ENCODE measurements at places on chromosomes 11 and 22. TPM values are rescaled to one million over a fixed set of nuclear protein-coding genes. Genes with fewer than 3 reads are reported as not detected.

The ZP1 gene
- not detected for total RNA-seq

The SULT4A1 gene
- total RNA-seq = 79.5 TPM

The RFPL1 gene
- not detected for total RNA-seq

The EFCAB6 gene
- 0.96 TPM for total RNA-seq

The LIPT2 gene
- 2.5 TPM for total RNA-seq

The TP53AIP1 gene
- total RNA-seq = 0.34 TPM

The OR51E2 gene
- not detected for total RNA-seq

The CCDC188 gene
- total RNA-seq = 0.54 TPM

The KRTAP5-11 gene
- total RNA-seq = not detected

The NOX4 gene
- total RNA-seq = 1.9 TPM

The MMP7 gene
- not detected for total RNA-seq

The VSIG10L2 gene
- not detected for total RNA-seq

The MAPK11 gene
- 131 TPM for total RNA-seq

The MPPED2 gene
- total RNA-seq = 11.0 TPM

The DTX4 gene
- total RNA-seq = 4.1 TPM

The NUDT8 gene
- total RNA-seq = 5.8 TPM

The CDC42BPG gene
- 2.3 TPM for total RNA-seq

The SERHL2 gene
- 4.4 TPM for total RNA-seq

The HSPB2 gene
- 1.4 TPM for total RNA-seq

The HBB gene
- not detected for total RNA-seq

The C1QTNF4 gene
- 7.0 TPM for total RNA-seq
